Germinal center (tissue), 1 donor: ENCODE measurements at places on chromosomes 4 and X.

GRCh38 chr4:76420188-76420761 is 666 bp downstream of the CCDC158 start:
- DNase-seq = no peak

DNA sequence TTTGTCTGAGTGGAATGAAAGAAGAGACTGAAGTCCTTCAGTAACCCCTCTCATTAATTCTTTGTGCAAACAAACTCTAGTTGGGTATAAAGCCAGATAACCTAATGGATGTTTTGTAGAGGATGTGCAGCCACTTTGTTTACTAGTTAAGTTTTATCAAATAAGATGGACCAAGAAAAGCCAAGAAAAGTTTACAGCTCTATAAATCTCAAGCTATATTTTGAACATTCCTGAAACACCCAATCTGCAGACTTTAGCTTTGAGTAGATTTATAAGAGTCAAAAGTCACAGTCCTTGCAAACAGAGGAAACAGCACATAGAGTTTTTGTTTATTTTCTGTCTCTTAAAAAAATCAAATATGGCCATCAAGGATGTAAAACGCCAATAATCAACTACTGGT is 452.9 kb downstream of the SPRY1 start:
- DNase-seq = no peak

DNA sequence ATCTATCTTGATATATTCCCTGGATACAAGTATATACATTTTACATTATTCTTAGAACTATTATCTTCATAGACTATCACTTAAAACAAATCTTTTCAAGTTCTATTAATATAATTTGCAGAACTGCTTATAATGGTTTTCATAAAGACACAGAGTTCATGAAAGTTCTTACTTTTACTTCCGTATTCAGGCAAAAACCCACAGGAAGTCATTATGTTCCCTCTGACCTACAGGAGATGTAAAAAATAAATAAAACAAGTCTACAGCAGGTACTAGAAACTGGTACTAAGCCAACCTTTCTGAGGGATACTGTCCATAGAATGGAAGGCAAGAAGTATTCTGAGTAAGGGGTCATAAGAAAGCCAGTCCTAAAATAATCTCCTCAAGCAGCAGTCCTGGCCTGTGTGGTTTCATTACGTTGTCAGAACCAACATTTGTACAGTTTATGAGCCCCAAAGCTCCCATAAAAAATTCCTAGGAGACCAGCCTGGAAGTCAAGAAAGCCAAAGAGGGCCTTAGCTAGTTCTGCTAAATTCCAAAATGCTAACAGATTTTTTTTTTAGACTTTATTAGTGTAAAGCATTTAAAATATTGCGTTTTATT is 68.6 kb downstream of the CAMK2D start:
- no peak for DNase-seq

DNA sequence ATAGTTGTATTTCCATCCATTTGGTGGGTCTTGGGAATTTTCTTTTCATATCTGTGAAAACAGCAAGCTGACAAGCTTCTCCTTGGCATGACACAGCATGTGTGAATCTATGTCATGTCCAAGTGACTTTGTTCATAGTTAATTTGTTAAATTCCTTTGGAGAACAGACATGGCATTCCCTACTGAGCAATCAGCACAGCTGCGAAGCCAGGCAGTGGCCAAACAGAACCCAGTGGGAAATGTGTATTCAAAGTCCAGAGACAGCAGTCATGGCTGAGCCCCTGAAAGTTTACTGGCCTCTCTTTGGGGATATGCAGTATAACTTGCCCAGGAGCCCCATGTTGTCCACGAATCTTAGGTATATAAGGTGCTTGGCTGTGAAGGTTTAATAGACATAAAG is 474.7 kb downstream of the NKX6-1 start:
- no peak for DNase-seq

DNA sequence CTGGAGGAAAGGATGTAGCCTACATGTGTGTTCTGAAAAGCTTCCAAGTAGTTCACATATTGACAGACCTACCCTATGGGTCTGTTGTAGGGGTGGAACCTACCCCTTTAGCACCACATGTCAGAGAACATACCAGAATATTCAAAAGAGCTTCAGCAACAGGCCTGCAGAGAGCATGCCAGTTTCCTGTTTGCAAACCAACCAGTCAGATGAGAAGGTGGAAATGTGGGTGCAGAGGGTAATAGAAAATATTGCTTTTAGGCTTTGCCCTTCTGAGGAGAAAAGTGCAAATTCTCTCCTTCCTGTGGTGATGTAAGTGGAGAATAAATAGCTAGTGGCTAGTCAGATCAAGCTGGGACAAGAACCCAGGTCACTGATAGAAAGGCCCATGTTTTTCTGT is 16.4 kb downstream of the INTS6L start:
- DNase-seq = peak; percentile 3

DNA sequence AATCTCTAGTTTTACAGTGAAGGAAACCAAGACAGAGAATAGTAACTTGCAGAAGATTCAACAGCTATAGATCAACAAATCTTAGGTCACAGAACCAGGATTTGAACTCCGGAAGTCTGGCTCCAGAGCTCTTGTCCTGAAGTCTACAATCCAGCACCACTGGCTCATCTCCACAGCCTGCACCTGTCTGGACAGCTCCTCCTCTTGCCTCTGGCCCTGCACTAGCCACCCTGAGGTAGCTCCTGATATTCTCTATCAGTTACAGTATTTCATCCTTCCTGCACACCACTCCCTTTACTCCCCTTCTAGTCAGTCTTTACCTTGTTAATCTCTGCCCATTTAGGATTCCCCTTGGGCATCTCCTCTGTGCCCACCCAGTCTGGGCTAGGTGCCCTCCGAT is 58.1 kb upstream of the LNX1 start:
- no peak for DNase-seq

- no peak for DNase-seq
These were observed 46.2 kb downstream of the GUCY1B1 start for GRCh38 chr4:155805016-155805415.

DNA sequence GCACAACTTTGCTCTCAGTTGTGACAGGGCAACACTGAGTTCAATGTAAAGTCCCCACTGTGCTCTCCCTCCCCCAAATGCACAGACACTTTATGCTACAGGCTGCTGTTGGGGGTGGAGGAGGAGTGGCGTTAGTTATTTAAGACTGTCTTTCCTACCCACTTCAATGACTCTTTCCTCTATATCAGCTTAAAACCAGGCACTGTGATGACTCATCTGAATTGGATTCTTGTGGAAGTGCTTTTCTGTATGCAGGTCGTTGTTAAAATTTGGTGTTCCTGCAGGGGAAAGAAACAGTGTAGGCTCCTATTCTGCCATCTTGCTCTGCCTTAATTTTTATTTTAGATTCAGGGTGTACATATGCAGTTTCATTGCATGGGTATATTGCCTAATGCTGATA is 1157.2 kb upstream of the ADGRL3 start:
- no peak for DNase-seq

DNA sequence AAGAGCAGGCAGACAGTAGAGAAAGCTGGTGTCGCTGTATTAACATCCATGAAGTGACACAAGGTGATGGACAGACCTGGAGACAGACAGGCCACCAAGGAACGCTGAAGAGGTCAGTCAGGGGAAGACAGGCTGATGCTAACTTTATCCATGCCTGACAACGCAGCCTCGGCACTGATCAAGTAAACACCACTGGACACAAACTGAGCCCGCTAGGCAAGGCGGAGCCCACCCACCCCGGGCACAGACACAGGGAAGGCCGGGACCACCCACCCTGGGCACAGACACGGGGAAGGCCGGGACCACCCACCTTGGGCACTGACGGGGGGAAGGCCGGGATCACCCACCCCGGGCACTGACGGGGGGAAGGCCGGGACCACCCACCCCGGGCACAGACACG is 18.8 kb downstream of the PPP2R3B start:
- no peak for DNase-seq

DNA sequence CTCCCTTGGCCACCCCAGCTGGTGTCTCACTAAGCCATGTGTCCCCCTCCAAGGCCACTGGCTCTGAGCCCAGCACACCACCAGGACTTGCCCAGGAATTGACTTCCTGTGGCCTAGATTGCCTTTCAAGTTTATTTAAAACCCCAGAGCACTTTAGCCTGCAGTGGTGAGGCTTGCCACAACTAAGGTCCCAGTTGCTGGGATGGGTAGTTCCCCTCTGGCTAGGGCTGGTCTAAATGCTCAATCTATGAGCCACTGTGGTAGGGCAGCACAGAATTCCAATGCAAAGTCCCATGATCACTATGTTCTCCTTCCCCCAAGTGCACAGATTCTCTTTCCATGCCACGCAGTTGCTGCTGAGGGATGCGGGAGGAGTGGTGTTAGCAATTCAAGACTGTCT is 61.1 kb upstream of the HCCS start:
- no peak for DNase-seq

DNA sequence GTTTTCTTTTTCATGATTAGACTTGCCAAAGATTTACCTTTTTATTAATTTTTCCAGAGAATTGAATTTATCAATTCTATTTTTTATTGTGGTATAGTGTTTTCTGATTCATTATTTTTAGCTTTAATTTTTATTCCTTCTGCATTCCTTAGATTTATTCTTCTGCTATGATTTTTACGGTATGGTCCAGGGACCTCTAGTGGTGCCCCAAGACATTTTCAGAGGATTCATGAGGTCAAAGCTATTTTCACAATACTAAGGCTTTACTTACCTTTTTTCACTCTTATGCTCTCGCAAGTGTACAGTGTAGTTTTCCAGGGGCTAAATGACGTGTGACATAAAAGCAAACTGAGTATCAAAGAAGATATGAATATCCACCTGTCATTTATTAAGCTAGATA is 8.0 kb downstream of the RADX start:
- DNase-seq = no peak

DNA sequence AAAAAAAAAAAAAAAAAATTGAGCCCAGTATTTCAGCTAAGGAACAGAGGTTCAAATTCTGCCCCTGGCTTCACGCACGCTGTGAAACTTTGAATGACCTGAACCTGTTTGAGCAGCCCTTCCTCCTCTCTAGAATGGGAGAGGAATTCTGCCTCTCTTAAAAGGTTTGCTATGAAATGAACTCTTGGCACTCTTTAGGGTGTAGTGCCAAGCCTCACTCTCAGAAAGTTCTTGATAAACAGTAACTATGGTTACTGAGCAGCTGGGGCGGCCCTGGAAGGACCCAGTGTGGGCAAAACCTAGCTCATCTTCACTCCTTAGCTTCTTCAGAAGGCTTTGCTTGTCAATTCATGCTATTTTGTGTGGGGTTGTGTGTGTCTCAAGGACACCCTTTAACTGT is 73.7 kb downstream of the GEMIN8 start:
- no peak for DNase-seq

DNA sequence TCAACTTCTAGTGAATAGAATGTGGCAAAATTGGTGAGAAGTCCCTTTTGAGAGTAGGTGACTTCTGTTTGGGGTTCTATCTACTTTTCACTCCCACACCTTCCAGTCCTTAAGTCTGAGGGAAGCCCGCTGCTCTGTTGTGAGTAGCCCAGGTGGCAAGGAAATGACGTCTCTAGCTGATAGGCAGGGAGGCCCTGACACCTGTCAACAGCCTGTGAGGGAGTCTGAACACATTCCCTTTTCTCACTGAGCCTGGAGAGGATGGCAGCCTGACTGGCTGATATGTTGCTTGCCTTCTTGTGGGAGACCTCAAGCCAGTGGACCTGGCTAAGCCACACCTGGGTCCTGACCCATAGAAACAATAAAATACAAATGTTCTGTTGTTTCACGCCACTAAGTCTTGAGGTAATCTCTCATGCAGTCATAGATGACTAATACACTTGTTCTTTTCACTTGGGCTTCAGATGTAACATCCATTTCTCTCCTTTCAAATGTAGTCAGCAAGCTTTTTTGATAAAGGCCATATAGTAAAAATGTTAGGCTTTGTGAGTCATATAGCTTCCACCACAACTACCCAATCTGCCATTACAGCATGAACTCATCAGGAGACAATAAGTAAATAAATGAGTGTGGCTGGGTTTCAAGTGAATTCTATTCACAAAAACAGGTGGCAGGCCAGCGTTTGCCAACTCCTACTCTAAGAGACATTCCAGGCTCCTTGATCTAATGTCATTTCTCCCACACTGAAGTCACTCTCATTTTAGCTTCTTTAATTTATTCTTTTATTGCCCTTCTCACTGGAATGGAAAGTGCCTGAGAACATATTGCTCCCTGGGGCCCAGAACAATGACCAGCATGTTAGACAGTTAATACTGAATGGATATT is 265.1 kb upstream of the MAD2L1 start:
- DNase-seq = no peak

DNA sequence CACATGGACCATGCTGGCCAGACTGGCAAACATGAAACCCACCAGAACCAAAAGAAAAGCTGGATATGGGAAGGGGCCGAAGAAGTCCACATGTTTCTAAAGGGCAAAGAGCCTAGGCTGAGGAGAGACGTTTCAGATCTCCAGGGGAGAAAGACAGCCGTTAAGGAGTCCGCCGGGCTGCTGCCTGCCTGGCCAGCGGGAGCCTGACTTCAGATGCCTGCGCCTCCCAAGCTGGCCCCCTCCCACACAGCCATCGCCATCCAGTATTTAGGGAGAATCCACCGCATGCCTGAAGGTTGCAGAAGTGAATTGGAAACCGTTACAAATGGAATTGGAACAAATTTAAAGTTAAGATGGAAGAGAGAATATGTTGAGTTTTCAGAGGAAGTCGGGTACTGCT is 2.9 kb downstream of the TBL1X start:
- no peak for DNase-seq

- DNase-seq = no peak
These were observed 16.1 kb upstream of the TBC1D14 start for GRCh38 chr4:6893449-6894085.

GRCh38 chr4:8534129-8534528 is 46.1 kb upstream of the GPR78 start:
- no peak for DNase-seq

DNA sequence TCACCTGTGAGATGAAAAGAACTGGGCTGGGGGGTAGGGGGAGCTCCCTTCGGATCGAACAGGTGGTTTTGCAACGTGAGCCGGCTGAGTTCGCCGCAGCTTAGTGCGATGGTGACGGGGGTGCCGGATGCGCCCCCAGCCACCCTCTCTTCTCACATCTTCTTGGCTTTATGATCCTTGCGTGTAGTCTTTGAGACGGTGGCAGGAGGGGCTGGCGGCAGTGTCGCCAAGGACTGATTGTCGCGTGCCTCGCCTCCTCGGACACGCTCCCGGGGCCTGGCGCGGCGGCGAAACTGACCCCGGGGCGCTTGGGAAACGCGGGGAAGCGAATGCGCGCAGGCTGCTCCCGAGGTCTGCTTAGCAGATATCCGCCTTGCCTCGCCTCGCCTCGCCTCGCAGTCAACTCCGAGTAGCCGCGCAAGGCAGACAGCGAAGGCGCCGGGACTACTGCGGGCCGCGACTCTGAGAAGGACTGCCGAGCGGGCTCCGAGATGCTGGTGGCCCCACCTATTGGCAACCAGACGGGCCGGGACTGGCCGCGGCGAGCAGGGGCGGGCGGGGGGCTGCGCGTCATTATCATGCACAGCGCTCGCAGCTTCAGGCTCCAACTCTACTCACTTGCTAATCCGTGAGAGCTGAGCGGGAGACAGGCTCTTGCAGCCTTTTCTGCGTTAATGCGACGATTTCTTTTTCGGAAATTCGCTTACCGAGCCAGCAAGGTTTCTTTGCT is 1.5 kb downstream of the GRID2 start:
- no peak for DNase-seq
